ENCODE measurements at places on chromosomes 16 and 17.

DNA sequence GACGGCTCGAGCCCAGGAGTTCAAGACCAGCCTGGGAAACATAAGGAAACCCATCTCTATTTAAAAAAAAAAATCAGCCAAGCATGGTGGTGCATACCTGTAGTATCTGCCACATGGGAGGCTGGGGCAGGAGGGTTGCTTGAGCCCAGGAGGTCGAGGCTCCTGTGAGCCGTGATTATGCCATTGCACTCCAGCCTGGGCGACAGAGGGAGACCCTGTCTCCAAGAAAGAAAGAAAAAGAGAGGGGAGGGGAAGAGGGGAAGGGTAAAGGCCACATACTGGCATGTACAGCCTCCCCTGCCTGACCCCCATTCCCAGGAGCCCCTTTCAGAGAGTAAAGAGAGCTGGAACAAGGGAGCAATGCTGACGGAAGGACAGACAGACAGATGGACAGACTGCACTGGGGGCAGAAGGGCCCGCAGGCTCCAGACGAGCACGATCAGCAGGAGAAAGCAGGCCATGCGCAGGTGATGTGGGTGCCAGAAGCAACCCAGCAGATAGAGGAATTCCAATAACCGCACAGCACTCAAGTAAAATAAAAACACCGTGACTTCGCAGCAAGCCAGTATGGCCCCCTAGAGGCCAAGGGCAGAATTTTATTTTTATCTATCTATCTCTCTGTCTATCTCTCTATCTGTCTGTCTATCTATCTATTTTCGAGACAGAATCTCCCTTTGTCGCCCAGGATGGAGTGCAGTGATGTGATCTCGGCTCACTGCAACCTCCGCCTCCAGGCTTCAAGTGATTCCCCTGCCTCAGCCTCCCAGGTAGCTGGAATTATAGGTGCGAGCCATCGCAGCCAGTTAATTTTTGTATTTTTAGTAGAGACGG is 27.1 kb upstream of the SNN start:
- peak; percentile 39 for DNase-seq

- DNase-seq, result no peak
These were observed 156.6 kb upstream of the MAF start for GRCh38 chr16:79757163-79757562.

DNA sequence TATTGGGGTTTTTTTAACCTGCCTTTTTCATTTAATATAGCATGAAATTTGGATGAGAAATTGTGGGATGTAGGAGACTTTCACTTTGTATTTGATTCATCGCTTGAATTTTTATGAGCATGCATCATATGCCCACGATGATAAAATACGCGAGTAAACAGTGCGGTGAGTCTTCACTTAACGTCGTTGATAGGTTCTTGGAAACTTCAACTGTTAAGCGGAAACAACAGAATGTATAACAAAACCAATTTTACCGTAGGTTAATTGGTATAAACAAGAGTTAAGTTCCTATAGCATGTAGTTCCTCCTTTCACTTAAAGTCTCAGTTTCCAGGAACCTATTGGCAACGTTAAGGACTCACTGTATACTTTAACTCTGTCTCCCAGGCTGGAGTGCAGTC is 28.7 kb downstream of the MMP15 start:
- no peak for DNase-seq

DNA sequence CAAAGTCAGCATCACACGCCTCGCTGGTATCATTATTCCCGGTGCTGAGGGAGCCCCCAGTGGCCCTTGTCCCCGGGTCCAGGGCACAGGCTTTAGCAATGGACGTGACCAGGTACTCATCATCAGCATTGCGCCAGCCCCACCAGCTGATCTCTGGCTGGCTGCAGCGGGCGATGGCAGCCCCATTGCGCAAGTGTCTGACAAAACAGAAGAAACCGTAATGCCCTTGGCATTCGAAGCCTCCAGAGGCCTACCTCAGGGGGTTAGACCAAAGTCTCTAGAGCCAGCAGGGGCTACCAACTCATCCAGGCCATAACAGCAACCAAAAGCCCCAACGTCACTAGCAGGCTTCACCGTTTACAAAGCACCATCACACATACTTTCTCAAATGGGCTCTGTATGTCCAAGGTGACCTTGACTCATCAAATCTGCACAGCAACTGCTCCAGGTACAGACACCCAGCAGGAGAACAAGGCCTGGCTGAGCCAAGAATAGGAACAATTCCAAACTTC is 7.3 kb downstream of the MTMR4 start:
- no peak for DNase-seq

DNA sequence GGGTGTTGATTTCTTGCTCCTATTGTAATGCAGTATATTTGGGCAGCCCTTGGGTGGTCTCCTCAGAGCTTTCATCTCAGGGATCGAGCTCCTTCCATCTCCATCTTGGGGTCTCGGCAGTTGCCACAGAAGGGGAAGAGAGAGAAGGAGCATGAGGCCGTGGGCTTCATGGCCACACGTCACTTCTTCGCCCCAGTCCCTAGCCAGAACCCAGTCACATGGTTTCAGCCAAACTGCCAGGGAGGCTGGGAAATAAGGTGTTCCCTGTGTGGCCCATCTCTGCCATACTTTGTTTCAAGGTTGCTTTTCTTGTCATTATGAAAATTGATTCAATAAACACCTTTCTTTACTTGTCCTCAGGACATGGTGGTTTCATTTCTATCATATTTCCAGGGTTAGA is 68.4 kb upstream of the NKD1 start:
- DNase-seq, result no peak

DNA sequence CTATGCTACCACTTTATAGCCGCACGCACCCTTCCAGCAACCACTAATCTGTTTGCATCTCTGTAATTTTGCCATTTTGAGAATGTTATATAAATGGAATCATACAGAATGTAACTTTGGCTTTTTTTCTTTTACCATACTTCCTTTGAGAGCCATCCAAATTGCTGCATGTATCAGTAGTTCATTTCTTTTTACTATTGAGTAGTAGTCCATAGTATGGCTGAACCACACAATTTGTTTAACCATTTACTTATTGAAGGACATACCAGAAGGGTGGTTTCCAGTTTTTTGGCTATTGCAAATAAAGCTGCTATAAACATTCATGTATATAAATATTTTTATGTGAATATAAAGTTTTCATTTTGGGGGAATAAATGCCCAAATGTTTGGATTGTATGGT is 8.8 kb downstream of the TENT4B start:
- no peak for DNase-seq
